ENCODE measurements at places on chromosomes 1 and 21.
A peak's percentile ranks its signal among the peaks of the same experiment; 100 is the strongest.

DNA sequence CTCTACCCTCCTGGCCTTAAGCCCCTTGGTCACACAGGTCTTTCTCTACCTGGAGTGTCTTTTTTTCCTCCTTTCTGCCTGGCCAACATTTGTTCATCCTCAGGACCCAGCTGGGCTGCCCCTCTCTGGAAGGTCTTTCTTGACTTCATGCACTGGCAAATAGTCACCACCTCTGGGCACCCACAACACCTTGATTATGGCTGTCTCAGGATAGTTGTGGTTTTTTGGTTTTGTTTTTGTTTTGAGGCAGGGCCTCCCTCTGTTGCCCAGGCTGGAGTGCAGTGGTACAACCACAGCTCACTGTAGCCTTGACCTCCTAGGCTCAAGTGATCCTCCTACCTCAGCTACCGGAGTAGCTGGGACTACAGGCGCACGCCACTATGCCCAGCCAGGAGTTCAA lies 10.8 kb downstream of the RPS6KA1 start:
- DNase-seq = no peak

DNA sequence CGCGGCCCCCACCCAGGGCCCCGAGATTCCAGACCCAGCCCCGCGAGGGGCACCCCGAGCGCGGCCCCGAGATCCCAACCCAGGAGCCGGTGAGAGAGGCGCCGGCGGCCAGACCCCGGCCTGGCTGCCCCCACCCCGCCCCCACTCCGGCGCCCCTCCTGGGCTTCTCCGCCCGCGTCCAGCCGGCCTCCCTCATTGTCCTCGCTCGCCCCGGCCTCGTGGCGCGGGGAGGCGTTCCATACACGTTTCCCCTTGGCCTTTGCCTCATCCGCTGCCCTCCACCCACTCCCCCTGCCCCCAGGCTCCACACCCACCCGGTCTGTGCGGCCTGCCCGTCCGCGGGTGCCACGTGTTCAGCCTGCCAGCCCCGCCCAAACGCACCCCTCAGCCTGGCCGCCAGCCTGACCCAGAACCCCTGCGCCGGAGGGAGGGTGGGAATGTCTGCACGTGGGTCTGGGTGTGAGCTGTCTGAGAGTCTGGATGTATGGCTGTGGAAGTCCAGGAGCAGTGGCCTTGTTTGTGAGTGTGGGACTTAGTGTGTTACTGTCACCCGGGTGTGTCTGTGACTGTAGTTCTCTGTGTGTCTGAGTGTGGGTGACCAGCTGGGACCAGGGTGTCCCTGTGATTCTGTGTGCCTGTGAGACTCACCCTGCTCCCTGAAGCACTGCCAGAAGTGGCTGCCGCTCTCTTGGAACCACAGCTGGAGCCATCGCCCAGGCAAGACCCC lies 681 bp downstream of the B4GALT2 start:
- DNase-seq = peak; percentile 71

DNA sequence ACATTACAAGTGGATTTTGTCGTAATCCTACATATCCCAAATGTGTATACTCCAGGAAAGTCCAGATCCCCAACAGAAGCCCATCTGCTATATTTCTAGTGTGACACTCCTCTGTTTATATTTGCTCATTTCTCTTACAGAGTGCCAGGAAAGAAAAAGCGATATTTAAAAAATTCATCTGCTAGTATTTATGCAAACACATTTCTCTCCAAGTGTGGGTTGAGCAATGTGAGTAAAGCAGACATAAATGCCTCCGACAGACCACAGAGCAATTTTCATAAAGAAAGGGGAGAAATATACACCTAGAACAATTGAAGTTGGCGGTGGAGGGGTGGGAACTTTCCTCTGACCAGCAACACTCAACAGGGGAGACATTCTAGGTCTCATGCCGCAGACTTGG lies 22.2 kb upstream of the RAP1A start:
- no peak for DNase-seq

DNA sequence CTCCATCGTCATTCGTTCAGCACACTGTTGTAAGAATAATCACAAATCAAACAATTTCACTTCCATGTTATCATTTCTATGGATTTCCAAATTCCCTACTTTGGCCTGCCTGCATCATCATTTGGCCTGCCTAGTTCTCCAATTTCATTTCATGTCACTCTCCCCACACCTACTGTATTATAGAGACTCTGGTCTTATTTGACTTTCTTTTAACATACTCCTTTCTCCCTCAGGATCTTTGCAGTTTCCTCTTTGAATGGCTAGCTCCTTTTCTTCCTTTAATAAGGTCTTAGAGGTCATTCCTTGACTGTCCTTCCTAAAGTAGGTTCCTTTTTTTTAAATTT lies 36.3 kb upstream of the PODN start:
- no peak for DNase-seq

DNA sequence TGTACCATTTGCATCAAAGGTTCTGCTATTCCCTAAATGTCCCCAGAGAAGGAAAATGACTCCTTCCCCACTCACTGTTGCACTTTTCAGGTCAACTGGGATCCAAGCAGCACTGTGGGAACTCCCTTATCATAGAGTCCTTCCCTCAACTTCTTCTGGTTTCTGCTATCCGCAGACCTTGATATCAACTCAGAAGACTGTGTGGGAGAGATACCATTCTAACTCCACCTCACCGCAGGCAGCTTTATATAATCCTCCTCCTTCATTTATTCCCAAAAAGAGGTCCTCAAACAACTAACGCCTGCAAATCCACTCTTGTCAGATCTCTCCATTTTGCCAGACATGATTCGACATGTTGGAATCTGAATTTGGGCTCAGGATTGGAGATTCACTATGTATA lies 27.3 kb downstream of the LHX9 start:
- no peak for DNase-seq

GRCh38 chr21:24289539-24289938 lies 1317.7 kb downstream of the MRPL39 start:
- no peak for DNase-seq

GRCh38 chr1:34474566-34474965 lies 280.3 kb upstream of the GJB5 start:
- peak; percentile 15 for DNase-seq

- DNase-seq = peak; percentile 41
Measured at GRCh38 chr21:43209575-43210453, 41.0 kb downstream of the CRYAA start.

DNA sequence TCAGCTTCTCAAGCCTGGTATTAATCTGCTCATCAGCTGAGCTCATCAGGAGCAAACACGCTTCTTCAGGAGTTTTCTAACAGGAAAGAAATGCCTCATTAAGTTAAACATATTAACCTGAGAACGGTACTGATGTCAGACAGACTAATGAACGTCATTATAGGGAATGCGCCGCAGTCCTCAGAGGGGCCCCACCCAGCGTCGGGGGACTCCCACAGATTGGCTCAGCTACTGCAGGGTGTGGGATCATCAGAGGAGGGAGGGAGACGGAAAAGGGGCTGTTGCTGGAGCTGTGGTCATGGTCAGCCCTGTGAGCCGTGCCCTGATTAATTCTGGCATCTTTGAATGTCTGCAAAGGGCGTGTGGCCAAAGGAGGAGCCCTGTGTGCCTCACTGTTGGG lies 348.5 kb downstream of the PTPRU start:
- no peak for DNase-seq

- no peak for DNase-seq
Measured at GRCh38 chr21:44989537-44989886, 49.7 kb downstream of the SLX9 start.

DNA sequence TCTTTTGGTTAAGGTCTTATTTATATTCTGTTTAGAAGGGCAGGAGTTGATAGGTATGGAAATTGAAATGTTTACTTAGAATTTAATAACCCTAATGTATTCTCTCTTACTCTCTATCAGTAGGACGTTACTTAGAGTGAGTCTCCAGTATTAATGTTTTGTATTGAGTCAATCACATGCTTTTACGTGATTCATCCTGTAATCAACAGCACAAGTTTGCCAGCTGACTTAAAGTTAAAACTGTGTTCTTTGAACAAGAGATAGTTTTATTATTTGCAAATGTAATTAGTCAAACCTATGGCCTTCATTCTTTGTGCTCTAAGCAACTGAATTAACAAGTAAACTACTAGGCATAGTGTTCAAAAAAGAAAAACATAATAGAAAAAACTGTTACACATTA lies 57.3 kb downstream of the PKN2 start:
- no peak for DNase-seq

GRCh38 chr1:27549807-27550408 lies 54.0 kb downstream of the AHDC1 start:
- DNase-seq = no peak

All from ecto neural progenitor cell (in vitro differentiated cells).